GM18507 (cell line): ENCODE measurements at places on chromosomes 7 and 10.

- no peak for DNase-seq
Measured at GRCh38 chr10:48484911-48485310, 120.0 kb downstream of the ARHGAP22 start.

GRCh38 chr10:118032564-118032963, 14.2 kb downstream of the RAB11FIP2 start:
- no peak for DNase-seq

- no peak for DNase-seq
Measured at GRCh38 chr7:40299097-40299496, 164.3 kb downstream of the SUGCT start.

DNA sequence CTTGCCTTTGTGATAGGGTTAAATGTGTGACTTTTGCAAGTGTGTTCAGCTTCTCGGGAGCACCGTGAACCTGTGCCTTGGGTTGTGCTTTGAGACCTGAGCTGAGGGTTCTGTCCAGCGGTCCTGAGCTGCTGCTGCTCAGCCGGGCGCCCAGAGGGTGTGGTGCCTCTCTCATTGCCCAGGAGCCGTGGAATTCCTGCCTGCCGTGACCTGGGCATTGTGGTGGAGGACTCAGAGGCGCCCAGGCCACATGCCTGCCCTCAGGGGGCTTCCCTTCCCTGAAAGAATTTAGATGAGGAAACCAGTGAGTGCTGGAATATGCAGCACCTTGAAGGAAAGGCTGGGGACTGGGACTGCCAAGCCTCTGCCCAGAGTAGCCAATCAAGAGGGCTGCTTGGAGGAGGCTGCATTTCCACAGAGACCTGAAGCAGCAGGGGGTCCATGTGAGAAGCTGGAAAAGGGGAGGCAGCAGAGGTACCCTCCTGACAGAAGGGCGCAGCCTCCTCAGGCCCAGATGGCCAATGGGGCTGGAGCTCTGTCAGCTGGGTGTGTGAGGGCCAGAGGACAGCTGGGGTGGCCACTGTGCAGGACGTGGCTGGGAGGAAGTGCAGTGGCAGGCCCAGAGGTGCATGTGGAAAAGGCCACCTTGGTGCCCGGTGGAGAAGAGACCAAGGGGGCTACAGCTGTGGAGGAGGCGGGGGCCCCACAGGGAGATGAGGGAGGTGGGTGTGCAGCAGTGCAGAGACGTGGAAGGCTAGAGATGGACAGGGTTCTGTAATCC, 107.3 kb downstream of the NKX6-2 start:
- DNase-seq: no peak

DNA sequence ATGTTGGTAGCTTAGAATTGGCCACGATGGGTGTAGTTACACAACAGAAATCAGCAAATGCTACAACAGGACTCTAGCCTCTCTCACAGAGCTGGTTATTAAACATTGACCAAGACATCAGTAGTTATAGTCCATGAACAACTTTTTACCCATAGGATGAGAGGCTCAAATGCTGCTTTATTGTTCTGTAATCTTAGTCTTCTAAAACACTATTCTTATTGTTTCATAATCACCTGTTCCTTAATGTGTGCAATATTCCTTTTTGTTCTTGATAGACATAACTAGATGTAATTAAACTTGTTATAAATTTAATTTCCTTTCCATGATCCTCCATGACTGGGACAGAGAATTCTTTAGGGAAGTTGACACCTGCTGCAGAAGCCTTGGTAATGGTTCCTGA, 356.9 kb downstream of the EXOC4 start:
- DNase-seq: no peak

DNA sequence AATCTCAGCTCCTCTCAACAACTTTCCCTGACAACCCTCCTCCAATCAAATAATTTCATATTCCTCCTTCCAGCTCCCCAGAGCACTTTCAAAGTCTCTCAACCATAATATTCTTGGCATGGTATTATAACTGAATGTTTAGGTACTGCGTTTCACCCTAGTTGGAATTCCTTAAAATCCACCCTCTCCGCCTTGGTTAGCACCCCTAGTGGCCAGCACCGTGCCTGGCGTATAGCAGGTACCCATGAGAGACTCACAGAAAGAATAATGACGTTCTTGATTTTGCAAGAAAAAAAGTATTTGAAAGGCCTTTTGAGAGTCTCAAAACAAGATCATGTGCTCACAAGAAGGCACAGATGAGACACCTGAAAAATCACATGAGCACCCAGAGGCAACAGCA, 50.9 kb downstream of the GLI3 start:
- no peak for DNase-seq

DNA sequence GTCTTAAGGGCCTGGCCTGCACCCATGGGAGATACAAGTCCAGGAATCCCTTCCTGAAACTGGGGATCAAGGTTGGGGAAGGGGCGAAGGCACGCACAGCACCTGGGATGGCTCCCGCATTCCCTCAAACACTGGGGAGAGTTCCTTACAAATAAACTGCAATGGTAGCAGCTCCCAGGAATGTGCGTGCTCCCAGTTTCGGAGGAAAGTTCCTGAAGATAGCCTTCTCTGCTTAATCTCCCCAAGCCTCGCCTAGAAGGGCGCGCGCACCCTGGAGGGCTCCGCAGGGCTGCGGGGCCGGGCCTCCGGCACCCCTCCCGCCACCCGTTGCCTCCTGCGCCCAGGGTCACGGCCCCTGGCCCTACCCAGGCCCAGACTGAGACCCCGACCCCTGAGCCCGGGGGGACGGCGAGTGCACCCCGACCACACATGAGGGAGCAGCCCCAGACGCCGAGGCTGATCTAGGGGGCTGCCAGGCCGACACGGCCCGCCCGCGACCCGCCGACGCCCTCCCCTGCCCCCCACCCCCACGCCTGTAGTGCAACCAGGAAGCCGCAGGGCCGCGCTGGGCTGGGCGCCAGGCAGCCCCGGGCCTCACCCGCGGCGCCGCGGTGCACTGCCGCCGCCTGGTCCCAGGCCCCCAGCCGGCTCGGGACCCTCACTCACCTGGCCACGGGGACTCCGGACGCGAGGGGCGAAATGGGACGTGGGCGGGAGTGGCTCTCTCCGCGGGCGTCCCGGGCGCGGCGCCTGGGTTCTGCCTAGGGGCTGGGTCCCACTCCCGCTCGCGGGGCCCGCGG, 460 bp downstream of the ANXA11 start:
- no peak for DNase-seq

- DNase-seq: no peak
Measured at GRCh38 chr7:157502701-157503111, 165.9 kb downstream of the DNAJB6 start.

DNA sequence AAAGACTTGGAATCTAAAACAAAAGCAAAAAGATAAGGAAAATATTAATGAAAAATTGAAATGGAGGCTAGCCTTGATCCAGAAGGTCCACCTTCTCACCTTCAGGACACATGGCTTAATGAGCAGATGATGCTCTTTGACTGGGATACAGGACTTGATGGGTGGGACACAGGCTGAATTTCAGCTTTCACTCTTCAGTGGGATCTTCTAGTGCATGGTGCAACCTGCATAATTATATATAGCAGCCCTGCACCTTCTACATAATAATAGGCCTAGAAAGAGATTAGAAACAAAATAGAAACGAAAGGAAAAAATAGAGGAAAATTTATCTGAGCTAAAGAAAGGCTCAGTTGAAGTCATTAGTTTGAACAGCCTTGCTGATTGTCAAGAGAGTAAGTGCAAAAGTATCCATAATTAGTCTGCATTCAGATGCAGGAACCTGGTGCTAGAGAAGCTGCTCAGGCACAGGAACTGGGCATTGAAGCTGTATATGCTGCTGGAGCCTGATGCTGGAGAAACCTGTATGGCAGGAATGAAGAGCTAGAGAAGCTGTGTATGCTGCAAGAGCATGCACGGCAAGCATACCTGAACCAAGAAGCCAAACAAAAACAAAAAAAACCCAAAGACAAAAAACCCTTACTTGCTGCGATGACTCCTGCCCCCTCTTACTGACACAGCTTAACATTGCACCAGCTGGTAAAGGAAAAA, 19.4 kb downstream of the MKLN1 start:
- DNase-seq: no peak

- DNase-seq: no peak
Measured at GRCh38 chr10:76675951-76676587, 961.5 kb downstream of the KCNMA1 start.
